Activated CD4-positive, alpha-beta T cell treated with anti-CD3 and anti-CD28 coated beads for 24 hours (primary cell): ENCODE measurements at places on chromosomes 5 and 9.
A peak's percentile ranks its signal among the peaks of the same experiment; 100 is the strongest.

DNA sequence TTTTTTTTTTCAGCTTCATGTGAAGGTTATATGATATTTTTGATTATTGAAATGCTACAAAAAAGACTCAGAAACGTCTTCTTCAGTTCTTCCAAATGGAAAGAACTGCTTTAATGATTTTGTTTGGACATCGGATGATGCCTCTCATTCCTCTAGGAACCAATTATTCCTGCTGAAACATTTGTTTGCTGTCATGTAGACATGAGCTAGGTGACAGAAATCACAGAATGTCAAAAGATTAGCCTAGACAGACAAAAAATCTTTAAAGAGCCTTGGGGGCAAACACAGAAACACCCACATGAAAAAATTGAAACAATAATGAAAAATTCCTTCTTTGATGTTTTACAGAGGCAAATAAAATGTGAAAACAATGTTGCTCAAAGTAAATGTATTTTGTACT is 244.2 kb upstream of the EDIL3 start:
- DNase-seq = no peak

- DNase-seq = no peak
Observed at GRCh38 chr9:36560771-36561170, 11.9 kb upstream of the MELK start.

DNA sequence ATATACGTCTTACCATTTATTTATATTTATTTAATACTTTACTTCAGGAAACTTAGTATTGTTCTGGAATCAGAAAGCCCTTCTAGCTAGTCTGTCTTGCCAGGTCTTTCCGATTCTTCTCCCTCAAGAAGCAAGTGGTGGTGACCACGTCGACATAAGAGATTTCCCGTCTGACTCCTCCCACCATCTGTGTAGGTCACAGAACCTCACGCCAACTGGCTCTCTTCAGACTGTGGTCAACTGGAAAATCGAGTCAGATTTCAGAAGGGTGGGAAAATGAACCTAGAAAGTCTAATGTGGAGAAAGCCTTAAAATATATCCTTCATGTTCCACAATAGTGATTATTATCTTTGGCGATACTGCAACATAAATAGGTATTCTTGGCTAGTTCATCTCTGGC is 17.3 kb downstream of the THBS4 start:
- DNase-seq = no peak

DNA sequence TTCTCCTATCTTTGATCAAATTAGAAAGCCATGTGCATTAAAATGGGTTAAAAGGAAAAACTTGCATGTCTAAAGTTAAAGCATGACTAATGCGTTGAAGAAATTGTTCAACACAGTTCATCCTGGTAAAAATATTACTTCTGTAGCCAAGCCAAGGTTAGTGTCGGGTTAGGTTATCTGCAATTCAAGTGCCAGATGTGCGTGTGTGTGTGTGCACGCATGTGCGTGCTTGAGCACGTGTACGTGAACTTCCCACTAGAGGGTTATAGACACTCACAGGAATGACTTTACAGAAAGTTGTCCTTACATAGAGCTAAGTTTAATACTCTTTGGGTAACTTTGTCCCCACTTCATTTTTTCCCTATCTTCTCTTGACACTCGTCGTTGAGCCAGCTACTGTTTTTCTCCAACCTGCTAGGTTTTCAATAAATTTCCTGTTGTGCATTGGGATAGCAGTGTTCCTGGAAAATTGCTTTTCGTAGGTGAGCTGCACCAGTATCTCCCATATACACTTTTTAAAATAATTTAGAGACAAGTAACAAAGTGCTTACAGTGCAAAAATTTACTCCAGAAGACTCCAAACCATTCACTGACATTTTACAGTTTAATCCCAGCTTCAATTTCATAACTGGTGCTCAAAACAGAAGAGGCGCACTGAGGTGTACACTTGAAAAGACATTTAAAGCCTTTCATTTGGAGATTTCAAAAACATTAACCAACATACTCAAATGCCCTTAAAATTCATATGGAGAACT is 353.8 kb downstream of the NFIB start:
- DNase-seq = no peak

DNA sequence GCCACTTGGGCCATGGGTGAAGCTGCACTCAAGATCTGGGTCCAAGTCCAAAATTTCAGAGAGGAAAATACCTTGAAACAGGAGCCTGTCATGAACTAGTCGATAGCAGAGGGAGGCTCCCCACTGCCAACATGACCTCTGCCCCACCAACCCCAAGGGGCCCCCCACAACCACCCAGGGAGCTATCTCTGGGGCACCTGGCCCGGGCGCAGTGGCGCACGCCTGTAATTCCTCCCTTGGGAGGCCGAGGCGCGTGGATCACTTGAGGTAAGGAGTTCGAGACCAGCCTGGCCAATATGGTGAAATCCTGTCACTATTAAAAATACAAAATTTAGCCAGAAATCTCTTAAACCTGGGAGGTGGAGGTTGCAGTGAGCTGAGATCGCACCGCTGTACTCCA is 20.1 kb upstream of the HMCN2 start:
- DNase-seq = no peak

- no peak for DNase-seq
Observed at GRCh38 chr9:128091144-128091543, 23.1 kb downstream of the SLC25A25 start.

GRCh38 chr5:75028090-75028489 is 24.3 kb downstream of the GCNT4 start:
- DNase-seq = no peak

DNA sequence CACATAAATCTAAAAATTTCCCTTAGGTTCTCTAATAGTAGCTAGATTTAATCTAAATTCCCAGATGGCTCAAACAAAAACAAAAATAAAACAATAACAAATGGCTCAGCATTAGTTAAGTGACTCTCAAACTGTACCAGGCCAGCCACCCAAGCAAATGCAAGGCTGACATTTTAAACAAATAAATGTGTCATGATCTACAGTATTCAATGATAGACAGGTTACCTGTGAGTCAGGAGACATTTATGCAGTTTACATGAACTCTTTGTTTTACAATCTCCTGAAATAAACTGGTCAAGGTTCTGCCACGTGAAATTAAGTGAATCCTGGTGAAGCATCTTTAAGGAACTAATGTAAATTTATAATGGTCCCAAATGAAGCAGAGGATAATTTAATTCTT is 580.2 kb upstream of the PTPRD start:
- no peak for DNase-seq

- DNase-seq = peak; percentile 6
Observed at GRCh38 chr5:128213340-128213739, 129.8 kb downstream of the SLC12A2 start.

DNA sequence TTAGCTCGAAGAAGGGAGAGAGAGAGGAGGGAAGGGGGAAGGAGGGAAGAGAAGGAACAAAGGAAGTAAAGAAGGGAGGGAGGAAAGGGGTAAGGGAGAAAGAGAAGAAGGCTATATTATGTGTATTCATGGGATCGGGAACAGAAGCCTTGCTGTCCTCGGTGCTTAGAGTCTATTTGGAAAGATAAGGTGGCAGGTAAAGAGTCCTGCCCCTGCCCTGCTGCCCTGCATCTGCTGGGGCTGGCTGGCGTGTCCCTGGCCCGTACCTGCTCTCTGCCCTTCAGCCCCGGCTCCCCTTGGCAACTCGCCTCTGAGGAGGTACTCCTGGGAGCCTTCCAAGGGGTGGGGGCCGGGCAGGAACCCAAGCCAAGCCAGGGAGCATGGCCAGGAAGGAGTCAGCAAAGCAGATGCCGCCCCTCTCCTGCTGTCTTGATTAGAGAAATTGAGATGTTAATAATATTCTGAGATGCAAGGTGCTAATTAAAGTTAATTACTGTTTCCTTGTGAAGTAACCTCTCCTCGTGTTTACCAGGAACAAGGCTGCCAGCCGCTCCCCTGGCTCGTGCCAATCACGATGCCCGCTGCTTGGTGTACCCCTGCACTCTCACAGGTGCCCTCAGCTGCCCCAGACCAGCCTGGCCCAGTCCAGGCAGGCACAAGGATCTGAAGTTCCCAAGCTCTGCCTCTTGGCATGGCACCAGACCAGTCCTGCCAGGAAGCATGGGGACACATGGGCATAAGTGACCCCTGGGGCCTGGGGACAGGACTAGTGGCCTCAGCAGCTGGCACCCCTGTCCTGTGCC is 36.6 kb downstream of the PCDH1 start:
- DNase-seq = no peak

GRCh38 chr5:37323607-37324006 is 47.3 kb downstream of the NUP155 start:
- no peak for DNase-seq

GRCh38 chr5:132073231-132074013 is at the start of gene CSF2:
CSF2 (plus strand) TSS chr5:132073789; CDS start chr5:132073824, 35 bp downstream.
- no peak for DNase-seq

- no peak for DNase-seq
Observed at GRCh38 chr5:74212336-74212735, 428.2 kb downstream of the ENC1 start.

DNA sequence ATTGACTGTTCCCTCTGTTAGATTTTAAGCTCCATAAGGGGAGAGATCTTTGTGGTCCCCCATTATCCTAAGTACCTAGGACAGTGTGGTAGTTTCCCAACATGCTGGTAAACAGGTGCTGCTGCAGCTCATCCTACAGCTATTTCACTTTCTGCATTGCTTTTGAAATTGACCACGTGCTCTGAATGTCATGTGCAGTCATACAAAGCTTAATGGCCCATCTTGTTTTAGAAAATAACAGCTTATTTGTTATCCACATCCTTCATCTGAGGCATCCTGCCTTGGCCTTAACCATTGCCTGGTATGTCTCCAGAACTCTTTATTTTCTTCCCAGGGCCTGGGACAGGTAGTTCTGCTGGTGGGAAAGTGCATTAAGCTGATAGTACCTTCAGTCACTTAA is 14.7 kb downstream of the PIK3R1 start:
- no peak for DNase-seq

GRCh38 chr5:120449501-120449900 is 14.6 kb upstream of the PRR16 start:
- DNase-seq = no peak

DNA sequence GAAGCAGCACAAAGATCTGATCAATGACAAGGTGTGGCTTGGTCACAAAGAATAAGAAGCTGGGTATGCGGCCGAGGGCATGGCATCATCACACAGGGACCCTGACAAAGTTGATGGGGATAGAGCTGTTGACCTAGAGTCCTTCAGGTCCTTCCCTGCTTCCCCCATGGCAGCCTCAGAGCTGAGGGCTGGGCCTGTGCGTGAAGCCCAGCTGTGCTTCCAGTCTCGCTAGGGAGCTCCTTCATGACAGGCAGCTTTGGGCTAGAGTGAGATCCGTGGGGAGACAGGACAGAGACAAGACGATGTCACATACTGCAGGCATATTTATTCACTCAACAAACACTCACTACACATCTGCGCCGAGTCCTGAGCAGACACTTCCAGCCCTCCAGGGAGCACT is 56.4 kb upstream of the NEURL1B start:
- no peak for DNase-seq

DNA sequence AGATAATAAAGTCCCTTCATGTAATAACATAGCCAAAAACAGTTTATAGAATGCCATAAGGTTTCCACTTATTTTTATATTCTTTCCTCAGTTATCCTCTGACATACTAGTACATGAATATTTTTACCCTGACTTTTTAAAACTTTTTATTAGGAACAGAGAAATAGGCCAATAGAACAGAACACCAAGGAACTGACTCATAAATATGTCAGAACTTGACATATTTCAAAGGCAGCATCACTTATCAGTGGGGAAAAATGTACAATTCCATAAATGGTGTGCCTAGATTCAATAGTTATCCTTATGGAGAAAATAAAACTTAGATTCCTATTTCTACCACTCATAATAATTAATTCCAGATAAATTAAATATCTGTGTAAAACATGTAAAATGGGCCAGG is 9.4 kb downstream of the STARD4 start:
- no peak for DNase-seq
